Peyer's patch (tissue), 4 donors: ENCODE measurements at places on chromosomes 11 and 22. TPM values are rescaled to one million over a fixed set of nuclear protein-coding genes. Genes with fewer than 3 reads are reported as not detected.

- DNase-seq, result no peak
These were observed 559 bp downstream of the RANBP1 start for GRCh38 chr22:20116376-20116950.

DNA sequence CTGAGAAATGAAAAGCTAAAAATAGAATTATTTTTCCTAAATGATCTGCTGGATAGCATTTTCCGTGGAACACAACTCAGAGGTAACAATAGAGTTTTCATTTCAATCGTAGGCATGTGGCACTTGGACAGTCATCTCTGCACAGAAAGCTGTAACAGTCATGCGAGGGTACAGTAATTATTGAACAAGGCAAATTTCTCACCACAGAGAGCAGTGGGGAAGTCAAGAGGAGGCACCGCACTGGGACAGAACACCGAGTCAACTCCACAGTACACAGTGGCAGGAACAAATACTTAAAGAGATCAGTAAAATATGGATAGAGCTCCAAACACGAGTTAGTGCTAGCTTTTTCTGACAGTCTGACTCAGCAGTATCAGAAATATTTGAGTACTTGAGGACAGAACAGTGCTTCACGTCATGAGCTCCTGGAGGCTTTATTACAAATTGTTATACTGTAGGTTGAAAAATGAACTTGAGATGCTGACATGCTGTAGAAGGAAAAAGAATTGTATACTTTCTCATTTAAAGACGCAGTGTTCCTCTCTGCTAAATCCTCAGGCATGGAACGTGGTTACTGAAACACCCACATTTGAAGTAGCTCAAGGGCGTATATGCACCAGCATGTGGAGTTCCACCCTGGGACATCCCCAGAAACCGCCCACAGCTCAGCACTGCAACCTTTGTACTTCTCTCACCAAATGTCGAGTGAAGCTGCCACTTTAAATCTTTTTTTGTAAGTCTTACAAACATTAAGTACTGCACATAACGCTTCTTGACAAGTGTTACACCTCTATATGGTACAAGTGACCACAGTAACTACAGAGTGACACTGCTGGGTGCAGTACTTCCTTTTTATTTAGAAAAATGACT is 27.4 kb upstream of the YPEL1 start:
- DNase-seq, result peak; percentile 62

- DNase-seq, result no peak
These were observed 14.9 kb upstream of the PDGFB start for GRCh38 chr22:39259666-39260065.

DNA sequence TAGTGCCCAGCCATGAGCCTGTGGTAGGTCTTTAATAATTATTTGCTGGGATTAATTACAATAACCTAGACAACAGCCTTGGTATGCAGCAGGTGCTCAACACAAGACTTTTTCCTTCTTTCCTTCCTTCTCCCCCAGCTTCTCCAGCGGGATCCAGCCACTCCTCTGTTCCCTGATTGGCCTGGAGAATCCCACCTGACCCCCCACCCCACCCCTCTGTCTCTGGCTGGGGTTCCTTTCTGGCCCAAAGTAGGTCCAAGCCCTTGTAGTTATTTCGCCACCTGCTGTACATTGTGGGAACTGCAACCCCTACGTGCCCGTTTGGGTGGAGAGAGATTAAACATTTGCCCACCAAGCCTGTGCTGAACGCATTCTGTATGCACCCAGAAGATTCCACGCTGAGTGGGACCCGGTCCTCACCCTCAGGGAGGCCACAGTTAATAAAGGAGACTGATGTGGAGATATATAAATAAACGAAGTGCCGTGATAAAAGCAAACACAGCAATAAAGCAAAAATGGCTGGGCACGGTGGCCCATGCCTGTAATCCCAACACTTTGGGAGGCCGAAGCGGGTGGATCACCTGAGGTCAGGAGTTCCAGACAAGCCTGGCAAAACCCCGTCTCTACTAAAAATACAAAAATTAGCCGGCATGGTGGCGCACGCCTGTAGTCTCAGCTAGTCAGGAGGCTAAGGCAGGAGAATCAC is 32.1 kb upstream of the DGKZ start:
- peak; percentile 63 for DNase-seq

Gene SMIM38
- total RNA-seq, result 2.8 TPM

GRCh38 chr11:107929611-107930200 is 1.5 kb downstream of the RAB39A start:
- no peak for DNase-seq

DNA sequence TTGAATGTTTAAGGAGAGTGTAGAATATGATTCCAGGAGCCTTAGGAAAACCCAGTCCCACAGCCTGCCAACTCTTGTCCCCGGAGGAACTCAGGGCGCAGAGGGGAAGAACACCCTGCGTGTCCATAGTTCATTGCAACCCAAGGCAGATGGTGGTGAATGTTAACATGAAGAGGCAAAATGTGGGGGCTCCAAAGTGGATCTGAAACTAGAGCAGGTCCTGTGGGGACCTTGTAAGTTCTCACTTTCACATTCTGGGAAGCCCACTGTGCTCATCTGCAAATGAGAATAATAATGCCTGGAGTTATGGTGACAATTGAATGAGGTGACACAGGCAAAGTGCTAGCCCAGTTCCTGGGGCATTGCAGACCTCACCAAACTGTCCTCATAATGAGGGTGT is 201.1 kb downstream of the DBX1 start:
- no peak for DNase-seq

Gene LRRC55
- not detected for total RNA-seq

- peak; percentile 66 for DNase-seq
These were observed 6.5 kb downstream of the PIM3 start for GRCh38 chr22:49966774-49967705.

GRCh38 chr11:4050138-4050537 is 44.5 kb upstream of the RRM1 start:
- no peak for DNase-seq

DNA sequence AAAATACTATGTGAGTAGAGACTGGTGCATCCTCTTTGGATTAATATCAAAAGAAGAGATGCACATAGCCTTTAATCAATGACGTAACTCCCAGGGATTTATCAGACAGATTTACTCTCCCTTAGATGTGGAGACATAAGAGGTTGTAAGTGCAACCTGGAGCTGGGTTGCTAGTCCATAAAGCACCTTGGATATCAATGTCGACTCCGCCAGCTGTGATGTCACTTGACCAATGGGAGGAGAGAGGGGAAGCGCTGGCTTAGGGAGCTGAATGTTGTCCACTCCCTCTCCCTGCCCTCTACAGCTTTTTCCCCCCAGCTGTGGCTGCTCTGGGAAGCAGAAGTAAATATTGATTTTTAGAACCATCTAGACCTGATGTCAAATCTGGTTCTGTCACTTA is 28.9 kb upstream of the TMEM86A start:
- no peak for DNase-seq

GRCh38 chr11:120168960-120169681 is 31.2 kb upstream of the TRIM29 start:
- DNase-seq, result no peak

Gene MAP6
- 0.57 TPM for total RNA-seq

Gene PGM2L1
- 2.5 TPM for total RNA-seq

Gene SLC16A8
- total RNA-seq, result not detected

DNA sequence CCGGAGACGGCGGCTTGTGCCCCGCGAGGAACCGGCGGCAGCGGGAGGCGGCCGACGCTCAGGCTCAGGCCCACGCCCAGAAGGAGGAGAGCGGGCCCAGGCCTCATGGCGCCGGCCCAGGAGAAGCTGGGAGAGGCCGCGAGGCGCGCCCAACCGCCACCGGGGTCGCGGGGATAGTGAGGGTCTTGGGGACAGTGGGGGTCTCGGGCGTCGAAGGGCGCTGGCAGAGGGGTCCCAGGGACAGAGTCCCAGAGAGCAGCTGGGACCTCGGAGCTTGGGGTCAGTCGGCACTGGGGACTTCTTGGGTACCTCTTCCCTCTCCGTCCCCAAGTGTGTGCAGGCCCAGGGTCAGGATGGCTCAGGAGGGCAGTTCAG is at the start of gene PKDREJ:
Gene PKDREJ (minus strand): TSS at position 128 of the 375 bp plus-strand sequence. CDS start 21 bp downstream, at position 107.
- no peak for DNase-seq

- no peak for DNase-seq
These were observed 53.1 kb downstream of the PDE2A start for GRCh38 chr11:72621008-72621610.

GRCh38 chr11:130817330-130817944 is 98.8 kb downstream of the SNX19 start:
- DNase-seq, result no peak

GRCh38 chr11:71420455-71421241 is 27.5 kb downstream of the DHCR7 start:
- no peak for DNase-seq

GRCh38 chr11:125627236-125627910 is 2.4 kb downstream of the CHEK1 start:
- no peak for DNase-seq

DNA sequence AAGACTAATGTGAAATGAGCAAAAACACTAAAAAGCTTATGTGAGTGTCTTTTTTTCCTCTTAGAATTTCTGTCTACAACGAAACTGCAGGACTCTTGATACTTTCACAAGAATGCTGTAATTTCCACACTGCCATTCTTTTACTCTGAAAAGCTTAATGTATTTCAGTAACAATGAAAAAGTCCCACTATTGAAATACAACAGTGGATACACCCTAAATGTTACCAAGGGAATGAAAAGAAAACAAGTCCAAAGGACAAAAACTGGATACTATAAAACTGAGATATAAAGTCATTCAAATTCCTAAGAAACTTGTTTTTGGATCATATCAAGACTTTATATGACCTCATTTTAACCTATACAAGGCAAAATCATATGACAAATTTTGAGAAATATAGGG is 77.4 kb downstream of the SOX6 start:
- DNase-seq, result no peak

Gene UBASH3B
- total RNA-seq, result 2.3 TPM

GRCh38 chr11:24697522-24698111 is 200.8 kb downstream of the LUZP2 start:
- DNase-seq, result no peak

DNA sequence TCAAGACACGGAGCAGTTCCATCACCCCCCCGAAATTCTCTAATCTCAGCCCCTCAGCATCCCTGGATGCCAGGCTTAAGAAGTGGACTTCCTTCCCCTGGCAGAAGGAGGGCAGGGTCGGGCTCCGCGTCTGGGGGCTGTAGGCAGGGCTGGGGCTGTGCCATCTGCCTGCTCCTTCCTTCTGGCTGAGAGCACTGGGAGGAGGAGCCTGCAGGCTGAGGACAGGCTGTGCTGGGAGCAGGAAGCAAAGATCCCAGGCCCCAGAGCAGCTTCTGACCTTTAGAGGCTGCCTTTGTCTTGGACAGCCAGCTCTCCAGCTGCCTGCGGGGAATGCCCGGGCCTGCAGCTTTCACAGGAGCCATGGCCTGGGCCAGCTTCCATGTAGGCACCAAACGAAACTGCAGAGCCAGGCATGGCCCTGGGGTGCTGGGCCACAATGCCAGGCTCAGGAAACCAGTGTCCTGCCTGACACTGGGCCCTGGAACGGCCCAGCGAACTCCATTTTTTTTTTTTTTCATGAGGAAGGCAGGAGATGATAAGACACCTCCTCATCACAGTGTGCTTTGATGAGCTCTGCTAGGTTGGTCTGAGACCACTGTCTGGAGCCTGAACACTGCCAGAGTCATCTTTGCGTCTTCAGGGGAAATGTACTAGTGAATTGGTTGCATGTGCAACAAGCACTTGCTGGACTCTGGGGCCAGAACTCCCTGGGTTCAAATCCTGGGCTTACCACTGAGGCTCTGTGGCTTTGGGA is 67.9 kb downstream of the MCM5 start:
- peak; percentile 62 for DNase-seq

DNA sequence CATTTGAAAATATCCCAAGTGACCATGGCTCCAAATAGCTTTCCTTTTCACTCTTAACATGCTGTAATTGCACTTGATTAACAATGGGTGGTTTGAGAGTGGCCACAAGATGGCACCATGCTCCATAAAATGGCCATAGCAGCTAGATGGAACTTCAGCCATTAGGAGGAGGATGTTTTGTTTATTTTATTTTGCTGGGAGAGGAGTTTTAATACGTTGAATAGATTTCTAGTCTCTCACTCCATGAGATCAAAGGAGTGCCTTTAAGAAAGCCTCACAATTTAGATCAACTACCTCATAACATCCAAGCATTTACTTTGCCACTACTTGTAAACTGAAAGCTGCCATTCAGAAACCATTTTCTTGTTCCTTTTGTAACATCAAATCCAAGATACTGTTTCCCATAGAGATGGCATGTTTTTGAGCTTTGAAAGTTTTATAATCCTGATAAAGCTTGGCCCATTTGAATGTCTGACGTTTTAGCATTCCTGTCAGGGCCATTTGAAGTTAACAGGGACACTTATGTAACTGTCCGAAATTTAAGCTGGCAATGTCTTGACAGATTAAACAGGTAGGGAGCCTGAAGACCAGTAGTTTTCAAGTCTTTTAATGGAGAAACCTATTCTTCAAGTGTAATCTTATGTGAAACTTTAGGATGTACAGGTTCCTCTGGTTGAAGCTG is 4.7 kb downstream of the FEN1 start:
- peak; percentile 94 for DNase-seq

DNA sequence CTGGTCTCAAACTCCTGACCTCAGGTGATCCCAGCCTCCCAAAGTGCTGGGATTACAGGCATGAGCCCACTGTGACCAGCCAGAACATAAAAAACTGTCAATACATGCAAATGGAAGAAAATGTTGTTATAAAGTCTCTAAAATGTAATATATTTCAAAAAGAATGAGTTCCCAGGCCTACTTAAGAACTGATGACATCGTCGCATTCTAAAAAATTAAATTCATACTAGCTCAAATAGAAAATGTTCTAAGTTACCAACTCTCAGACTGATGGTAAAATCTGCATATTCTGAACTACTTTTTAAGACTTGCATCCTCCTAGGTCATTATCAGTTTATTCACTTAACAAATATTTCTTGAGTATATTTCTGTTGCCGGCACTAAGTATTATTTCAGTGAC is 163.3 kb downstream of the CADM1 start:
- no peak for DNase-seq

DNA sequence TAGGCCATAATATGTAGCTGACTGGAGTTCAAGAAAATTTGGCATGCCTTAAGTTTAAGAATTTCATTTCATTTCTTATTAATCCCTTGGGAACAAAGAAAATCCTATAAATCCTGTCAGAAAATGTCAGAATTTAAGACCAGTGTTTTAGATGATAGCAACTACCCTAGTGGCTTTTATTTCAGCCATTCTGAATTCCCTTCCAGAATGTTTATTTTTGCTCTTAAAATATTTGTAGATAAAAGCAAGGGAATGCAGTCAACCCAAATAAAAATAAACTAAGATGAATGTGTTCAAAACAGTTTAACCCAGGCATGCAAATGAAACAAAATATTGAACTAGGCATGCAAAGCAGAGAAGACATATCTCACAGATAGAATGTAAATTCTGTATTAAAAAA is 356.9 kb upstream of the LRRC4C start:
- no peak for DNase-seq

Gene C22orf15
- not detected for total RNA-seq

DNA sequence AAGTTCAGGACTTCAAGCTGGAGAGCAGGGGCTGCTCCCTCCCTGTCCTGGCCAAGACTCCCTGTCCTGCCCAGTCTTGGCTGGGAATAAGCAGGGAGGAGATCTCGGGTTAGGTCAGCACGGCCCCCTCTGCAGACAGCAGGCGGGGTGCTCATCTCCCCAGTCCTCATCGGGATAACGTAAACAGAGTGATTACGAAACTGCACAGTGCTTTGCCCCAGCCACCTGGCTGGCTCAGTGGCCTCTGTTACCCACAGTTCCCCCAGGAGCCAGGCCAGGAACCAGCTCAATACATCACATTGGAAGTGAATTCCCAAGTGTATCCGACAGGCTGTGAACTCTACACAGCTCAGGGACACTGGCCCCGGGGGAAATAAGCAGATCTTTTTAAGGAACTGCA is 42.7 kb upstream of the KCNJ11 start:
- no peak for DNase-seq

Gene SOX6
- total RNA-seq, result 163 TPM

Gene RFPL3
- total RNA-seq, result not detected

- peak; percentile 45 for DNase-seq
These were observed 14.0 kb upstream of the CTSD start for GRCh38 chr11:1777737-1778136.
